ENCODE measurements at places on chromosomes 12 and 14.

- DNase-seq = no peak
Measured at GRCh38 chr14:93993382-93993781, 3.7 kb upstream of the CCDC197 start.

DNA sequence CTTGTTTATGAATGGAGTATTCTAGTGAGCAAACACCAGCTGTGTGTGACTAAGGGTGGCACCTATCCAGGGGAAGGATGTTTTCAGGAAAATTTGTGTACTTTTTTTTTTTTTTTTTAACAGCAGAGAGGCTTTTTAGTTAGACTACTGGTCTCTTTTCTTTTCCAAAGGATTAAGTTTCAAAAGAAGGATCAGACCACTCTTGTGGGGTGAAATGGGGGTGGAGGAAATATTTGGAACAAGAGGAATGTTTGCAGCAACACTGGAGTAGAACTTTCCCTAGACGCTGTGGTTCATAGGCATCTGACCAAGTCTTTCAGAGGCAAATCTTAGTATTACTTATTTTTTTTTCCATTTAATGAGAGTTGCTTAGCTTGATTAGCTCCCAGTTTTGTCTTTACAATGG, 21.1 kb downstream of the NUBPL start:
- DNase-seq = no peak

- DNase-seq = no peak
Measured at GRCh38 chr12:29737644-29738043, 46.1 kb downstream of the TMTC1 start.

DNA sequence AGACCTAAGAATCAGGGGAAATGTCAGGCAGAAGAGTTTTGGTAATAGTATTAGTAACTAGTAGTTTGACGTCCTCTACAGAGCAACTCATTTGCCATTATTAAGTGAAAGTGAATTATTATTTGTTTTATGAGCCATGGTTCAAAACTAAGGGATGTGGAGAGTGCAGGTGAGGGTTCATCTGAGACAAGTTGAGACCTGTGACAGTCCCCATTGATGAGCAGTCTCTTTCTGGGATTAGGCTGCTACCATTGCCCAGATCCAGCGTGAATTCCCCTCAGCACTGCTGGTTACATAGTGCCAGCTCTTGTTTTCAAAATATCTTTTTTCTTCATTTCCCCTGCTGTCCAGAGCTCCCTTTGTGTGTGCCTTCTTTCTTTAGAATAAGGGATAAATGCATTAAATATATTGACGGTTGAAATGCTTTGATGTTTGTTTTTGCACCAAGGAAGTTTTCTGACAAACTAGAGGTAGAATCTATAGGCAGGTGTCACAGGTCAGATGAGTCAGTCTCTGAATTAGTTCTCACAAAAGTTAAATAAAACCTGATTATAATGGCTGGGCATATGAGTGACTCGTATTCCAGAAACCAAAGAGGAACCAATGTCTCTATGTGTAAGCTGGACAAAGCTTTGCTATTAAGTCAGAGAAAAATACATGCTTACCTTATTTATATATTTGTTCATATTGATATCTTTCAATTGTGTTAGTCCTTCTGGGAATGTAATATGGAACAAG, 381.4 kb downstream of the TMEM117 start:
- no peak for DNase-seq

DNA sequence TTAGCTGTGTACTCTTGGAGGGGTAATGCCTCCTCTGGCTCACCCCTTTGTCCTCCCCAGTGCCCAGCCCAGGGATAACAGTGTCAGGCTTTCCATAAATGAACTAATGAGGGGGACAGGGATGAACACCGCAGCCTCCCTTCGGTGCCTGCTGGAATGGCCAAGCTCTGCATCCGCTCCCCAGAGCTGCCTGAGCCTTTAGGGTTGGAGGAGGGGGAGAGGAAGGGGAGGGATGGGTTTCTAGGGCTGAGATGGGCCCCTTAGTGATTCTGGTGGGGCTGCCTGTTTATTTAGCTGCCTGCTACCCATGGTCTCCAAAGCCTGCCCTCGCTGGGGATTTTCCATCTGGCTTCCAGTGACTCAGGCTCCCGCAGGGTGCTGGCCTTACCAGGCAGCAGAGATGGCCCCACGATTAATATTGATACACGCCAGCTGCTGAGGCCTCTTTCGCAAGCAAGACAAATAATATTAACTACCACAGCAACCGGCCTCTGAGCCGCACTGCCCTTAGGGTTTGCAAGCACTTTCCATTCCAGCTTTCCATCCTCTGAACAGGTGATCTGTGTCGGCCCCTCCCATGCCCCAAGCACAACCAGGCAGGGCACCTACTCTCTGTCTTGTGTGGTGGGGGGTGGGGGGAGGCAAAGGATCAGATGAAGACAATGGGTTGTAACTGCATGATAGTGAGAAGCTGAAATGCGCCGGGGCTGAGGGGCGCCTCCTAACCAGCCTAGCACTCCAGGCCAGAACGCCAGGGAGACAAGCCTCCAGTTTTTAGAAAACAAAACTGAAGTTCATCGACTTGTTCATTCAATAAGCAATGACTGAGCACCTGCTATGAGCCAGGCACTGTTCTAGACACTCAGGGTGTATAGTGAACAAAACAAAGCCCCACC, 56.7 kb downstream of the C14orf132 start:
- DNase-seq = no peak

DNA sequence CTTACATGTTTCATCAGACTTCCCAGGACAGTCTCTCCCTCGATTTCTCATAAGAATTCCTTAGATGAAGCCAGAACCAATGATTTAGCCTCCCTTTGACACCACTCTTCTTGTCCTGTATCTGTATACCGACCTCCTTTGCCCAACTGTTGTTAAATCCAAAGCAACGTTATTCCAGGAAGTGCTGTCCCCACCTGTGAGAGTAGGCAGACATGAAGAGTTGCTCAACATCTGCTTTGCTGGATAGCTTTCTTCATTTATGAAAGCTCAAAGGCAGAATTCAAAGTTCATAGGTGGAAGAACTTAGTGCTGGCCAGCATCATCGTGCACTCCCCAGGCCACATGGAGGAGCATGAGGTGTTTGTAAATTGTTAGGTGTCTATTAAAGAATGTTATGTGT, 55.6 kb downstream of the GTF2A1 start:
- DNase-seq = no peak

GRCh38 chr12:89992668-89993451, 284.2 kb upstream of the ATP2B1 start:
- no peak for DNase-seq

- no peak for DNase-seq
Measured at GRCh38 chr14:24297190-24297964, 2.2 kb downstream of the DHRS1 start.

GRCh38 chr14:85466678-85467077, 63.3 kb upstream of the FLRT2 start:
- no peak for DNase-seq

DNA sequence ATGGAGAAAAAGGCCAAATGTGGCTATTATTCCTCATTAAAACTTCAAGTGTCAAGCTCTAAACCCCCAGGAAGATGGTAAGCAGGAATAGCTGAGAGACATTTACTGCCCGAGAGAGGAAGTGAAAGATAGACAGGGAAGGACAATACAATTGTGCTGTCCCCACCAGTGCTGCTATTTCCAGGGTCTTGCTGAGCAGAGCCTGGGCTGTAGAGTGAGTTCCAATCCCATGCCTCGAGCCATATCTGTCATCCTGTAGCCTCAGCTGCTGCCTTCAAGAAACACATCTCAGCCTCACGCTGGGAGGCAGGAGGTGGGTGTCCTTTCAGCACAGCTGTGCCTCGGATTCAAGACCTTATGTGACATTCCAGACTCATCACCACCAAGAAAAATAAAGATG, 114.0 kb downstream of the RPAP3 start:
- no peak for DNase-seq

DNA sequence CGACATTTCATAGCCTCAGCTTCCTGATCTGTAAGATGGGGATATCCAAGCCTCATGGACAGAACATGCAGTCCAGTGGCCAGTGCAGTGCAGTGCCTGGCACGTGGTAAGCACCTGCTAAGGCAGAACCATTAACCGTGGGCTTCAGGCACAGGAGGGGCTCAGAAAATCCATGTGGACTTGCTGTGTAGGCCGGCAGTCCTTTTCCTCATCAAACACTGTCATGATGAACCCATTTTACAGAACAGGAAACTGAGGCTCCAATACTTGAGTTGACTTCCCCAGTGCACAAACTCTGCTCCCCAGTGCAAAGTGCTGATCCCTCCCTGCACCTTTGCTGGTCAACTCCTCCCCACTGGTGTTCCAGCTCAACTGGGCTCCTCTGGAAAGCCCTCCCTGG, 18.0 kb downstream of the TRPV4 start:
- no peak for DNase-seq

GRCh38 chr12:102023343-102023930, 38.4 kb downstream of the WASHC3 start:
- no peak for DNase-seq

DNA sequence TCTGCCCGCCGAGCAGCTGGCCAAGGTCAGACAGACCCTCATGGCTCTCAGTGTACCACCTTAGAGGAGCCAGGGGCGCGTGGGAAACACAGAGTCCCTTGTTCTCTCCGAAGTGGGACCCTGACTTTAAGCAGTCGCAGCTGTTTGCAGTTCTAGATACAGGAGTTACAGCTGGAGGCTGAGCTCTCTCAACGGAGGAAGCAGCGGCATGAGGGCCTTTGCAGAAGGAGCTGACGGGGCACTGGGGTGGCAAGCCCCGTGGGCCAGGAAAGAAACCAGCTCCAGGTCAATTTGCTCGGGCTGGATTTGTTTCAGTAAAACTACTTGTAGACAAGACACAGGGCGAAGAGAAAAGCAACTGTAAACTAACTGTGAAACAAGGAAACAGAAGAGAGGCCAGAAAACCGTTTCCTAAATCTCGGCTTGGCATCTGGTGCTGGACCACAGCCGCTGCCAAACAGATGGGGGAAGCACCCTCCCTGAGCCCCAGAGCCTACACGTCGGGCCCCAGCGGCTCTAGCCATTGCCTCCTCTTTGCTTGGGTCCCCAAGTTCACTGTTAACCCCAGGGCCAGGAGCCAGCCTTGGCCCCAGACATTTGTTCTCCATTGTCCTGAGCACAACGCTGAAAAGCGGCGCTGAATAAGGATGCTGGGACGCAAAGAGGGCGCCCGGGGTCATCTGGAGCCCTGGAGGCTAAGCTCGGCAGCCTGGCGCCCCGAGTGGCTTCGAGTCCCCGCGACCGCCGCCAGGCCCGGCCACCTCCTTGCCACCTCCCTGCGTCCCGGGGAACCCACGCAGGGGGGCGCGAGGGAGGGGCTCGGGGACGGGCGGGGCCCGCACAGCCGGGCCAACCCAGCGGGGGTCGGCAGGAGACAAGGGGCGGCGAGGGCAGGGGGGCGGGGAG, 914 bp upstream of the PACS2 start:
- DNase-seq = no peak

GRCh38 chr12:18747895-18748294, 10.0 kb downstream of the CAPZA3 start:
- no peak for DNase-seq

GRCh38 chr14:63564318-63564717, 21.1 kb upstream of the PPP2R5E start:
- DNase-seq = no peak

- no peak for DNase-seq
Measured at GRCh38 chr14:49733836-49734235, 34.1 kb upstream of the KLHDC2 start.

DNA sequence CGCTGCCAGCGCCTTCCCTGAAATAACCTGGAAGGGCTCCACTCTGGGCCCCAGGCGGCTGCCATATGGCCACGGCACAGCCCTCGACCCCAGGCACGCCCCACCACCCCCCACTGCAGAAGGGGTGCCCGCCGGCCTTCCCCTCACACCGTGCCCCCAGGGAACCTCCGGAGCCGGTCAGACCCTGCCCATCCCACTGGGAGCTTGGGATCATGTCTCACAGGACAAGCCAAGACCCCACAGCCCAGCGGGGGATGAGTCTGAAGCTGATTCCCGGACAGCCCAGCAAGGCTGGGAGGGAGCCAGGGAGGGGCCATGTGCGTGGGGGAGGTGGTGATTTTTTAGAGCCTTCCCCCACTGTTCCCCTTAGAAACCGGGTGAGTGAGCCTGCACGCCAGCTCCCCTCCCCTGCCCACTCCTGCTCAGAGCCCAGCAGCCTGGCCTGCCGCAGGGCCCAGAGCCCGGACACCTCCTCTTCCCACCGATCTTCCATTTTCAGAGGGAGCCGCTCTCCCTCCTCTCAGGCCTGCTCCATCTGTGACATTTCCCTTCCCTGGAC, 1.4 kb downstream of the RIMBP2 start:
- no peak for DNase-seq

- no peak for DNase-seq
Measured at GRCh38 chr12:13311551-13311950, 115.0 kb downstream of the EMP1 start.

GRCh38 chr12:50157259-50157658, 9.9 kb downstream of the CERS5 start:
- no peak for DNase-seq

- DNase-seq = no peak
Measured at GRCh38 chr12:126481688-126482087, 1416.5 kb downstream of the AACS start.

DNA sequence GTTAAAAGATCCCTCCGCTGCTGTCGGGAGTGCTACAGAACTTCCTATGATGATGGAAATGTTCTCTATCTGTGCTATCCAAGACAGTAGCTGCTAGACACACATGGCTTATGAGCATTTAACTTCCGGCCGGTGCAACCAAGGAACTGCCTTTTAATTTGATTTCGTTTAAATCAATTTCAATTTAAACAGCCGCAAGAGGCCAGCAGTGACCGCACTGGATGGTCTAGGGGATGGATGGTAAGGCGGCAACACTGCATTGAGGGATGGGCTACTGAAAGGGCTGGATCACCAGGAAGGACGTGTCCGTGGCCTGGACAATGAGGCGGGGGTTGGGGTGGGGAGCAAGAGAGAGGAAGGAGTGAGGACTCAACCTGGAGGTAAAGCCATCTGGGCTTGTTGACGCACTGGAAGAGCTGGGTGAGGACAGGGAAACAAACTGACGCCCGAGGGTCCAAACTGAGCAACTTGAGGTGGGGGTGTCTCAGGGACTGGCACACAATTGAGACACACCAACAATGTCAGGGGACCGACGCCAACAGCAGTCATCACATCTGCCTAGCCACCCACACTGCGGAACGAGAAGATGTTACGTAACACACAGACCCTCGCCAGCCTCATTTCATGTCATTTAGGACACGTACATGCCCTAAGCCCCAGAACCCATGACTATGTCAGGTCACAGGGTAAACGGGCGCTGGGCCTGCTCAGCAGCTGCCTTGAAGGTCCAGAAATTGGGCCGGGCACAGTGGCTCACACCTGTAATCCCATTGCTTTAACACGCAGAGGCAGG, 57.6 kb downstream of the SCARB1 start:
- no peak for DNase-seq

DNA sequence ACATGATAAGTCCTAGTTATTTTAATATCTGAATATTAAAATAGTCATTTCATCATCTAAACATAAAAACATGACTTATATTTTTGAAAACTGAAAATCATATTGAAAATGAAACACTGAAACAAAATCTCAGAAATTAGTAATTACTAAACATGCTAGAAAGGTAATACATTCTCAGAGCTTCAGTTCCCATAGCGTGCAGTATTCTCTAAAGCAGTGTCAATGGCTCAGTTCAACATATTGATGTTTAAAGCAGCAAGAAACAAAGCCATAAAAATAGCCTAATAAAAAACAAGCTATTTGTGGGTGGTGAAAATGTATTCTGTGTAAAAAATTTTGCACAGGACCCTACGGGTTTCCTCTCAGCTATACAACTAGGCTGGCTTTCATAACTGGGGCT, 1337.4 kb downstream of the FSCB start:
- DNase-seq = no peak
